Kidney tubule cell (primary cell): ENCODE measurements at places on chromosomes 6 and 20.

- no peak for DNase-seq
Measured at GRCh38 chr6:8238773-8239683, 136.7 kb upstream of the EEF1E1 start.

GRCh38 chr20:11926292-11926998 is 8.8 kb downstream of the BTBD3 start:
- no peak for DNase-seq

- DNase-seq = no peak
Measured at GRCh38 chr20:9989066-9989724, 45.6 kb upstream of the ANKEF1 start.

DNA sequence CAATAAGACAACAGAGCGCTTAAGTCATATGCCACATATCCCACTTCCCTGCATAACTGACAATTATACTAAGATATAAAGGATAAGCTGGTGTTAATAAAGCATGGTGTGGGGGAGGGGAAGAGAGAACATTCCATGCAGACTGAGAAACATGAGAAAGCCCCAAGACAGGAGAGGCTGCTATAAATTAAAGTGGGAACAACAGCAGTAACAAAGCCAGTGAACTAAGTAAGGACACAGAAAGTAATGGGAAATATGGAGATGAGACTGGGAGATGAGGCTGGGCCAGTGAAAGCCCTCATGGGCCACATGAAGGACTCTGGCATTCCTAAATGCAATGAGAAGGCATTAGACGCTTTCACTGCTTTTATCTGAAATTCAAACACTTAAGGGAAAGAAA is 41.3 kb downstream of the SESN1 start:
- no peak for DNase-seq
